ENCODE measurements at places on chromosomes 4 and X.
A peak's percentile ranks its signal among the peaks of the same experiment; 100 is the strongest.

GRCh38 chrX:70452143-70452733 is 7.6 kb downstream of the DLG3 start:
- peak; percentile 74 for DNase-seq
- H3K4me1 ChIP-seq = peaks cover 26% of the 10 kb centered on the region
- no peaks in the 10 kb centered on the region for H3K27me3 ChIP-seq
- peaks cover 3% of the 10 kb centered on the region for H3K36me3 ChIP-seq

- no peaks in the 10 kb centered on the region for H3K4me1 ChIP-seq
- no peak overlapping the region for H3K4me3 ChIP-seq
- H3K36me3 ChIP-seq = no peaks in the 10 kb centered on the region
These were observed 16.7 kb downstream of the PPP4R3C start for GRCh38 chrX:27446423-27446822.

- no peak for DNase-seq
- peak overlapping the region; percentile 28 for H3K4me3 ChIP-seq
- H3K27me3 ChIP-seq = no peaks in the 10 kb centered on the region
These were observed 22.3 kb upstream of the RASGEF1B start for GRCh38 chr4:81494031-81494431.

GRCh38 chrX:17415242-17415810 is 40.3 kb downstream of the NHS start:
- no peaks in the 10 kb centered on the region for H3K36me3 ChIP-seq
- H3K4me3 ChIP-seq = no peak overlapping the region
- peaks cover 11% of the 10 kb centered on the region for H3K27me3 ChIP-seq
- no peak overlapping the region for H3K27ac ChIP-seq
- H3K4me1 ChIP-seq = peaks cover 12% of the 10 kb centered on the region

- H3K27ac ChIP-seq = no peak overlapping the region
- no peaks in the 10 kb centered on the region for H3K27me3 ChIP-seq
- no peak overlapping the region for H3K4me3 ChIP-seq
- peaks cover 2% of the 10 kb centered on the region for H3K4me1 ChIP-seq
- no peak for DNase-seq
These were observed 19.5 kb downstream of the ZNF275 start for GRCh38 chrX:153353416-153353815.

DNA sequence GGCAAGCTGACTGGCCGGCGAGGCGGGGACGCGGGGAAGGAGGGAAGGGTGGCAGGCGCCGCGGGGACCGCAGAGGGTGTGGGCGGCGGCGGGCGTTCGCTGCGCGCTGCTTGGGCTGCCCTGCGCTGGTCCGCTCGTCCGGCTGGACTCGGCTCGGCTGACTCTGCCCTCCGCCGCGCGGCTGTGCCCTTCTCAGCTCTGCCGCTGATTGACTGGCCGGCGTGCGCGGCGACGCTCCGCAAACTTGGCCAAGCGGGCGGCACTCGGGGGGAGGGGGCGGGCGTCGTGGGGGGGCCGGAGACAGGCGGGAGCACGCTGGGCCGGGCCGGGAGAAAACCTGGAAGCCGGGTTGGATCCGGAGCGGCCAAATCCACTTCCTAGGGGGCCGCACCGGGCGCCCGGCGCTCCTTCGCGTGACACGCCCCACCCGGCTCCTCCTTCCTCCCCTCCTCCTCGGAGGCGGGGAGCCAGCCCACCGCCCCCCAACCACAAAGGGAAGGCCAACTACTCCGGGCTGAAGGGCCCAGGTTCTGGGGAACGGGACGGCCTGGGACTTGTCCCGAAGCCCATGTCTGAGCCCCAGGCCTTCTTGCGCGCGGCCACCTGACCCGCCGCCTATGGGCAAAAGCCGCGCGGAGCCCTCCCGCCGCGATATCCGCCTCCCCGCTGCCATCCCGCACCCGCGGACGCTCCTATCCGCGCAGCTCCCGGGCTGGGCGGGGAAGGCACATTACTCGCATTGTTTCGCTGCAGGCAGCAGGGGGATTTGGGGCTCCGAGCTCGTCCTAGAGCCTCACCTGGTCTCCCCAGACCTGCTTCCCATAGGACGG is at the start of gene GPC4:
Gene GPC4 (minus strand): TSS at position 214 of the 830 bp plus-strand sequence. CDS start 524 bp downstream, outside the sequence.
- H3K4me1 ChIP-seq = peaks cover 5% of the 10 kb centered on the region
- no peak within 1 kb of the TSS for H3K27ac ChIP-seq
- peak within 1 kb of the TSS; percentile 57 for H3K4me3 ChIP-seq
- no peaks in the 10 kb centered on the region for H3K36me3 ChIP-seq

DNA sequence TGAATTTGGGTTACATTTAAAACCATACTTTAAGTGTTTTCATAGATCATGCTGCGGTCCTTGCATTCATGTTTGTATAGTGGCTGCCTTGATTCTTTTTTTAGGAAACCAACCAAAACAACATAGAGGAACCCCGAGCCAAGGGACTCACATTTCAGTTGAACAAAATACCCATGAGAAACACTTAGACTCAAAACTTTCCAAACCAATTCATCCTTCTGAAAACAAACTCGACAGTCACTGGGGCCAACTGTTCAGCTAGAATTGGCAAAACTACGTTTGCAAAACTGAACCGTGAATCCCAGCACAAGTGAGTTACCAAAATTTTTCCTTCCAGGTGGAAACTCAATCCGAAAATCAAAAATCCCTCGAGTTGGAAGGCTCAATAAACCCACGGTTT is 1.4 kb downstream of the ADGRA3 start:
- DNase-seq = no peak
- H3K27ac ChIP-seq = peak overlapping the region; percentile 66
- H3K4me3 ChIP-seq = peak overlapping the region; percentile 89
- peaks cover 7% of the 10 kb centered on the region for H3K36me3 ChIP-seq

GRCh38 chr4:24888475-24889344 is 24.1 kb downstream of the CCDC149 start:
- no peaks in the 10 kb centered on the region for H3K4me1 ChIP-seq
- DNase-seq = no peak
- no peak overlapping the region for H3K4me3 ChIP-seq
- H3K36me3 ChIP-seq = no peaks in the 10 kb centered on the region

All from activated CD4-positive, alpha-beta T cell treated with anti-CD3 and anti-CD28 coated beads for 36 hours (primary cell).